ENCODE measurements at places on chromosomes 5 and 9. TPM values are rescaled to one million over a fixed set of nuclear protein-coding genes. Genes with fewer than 3 reads are reported as not detected.

GRCh38 chr5:141814064-141814964, 63.9 kb downstream of the PCDH1 start:
- no peaks in the 10 kb centered on the region for H3K36me3 ChIP-seq
- no peaks in the 10 kb centered on the region for H3K4me1 ChIP-seq
- peak; percentile 48 for DNase-seq
- H3K4me3 ChIP-seq, result no peak overlapping the region

DNA sequence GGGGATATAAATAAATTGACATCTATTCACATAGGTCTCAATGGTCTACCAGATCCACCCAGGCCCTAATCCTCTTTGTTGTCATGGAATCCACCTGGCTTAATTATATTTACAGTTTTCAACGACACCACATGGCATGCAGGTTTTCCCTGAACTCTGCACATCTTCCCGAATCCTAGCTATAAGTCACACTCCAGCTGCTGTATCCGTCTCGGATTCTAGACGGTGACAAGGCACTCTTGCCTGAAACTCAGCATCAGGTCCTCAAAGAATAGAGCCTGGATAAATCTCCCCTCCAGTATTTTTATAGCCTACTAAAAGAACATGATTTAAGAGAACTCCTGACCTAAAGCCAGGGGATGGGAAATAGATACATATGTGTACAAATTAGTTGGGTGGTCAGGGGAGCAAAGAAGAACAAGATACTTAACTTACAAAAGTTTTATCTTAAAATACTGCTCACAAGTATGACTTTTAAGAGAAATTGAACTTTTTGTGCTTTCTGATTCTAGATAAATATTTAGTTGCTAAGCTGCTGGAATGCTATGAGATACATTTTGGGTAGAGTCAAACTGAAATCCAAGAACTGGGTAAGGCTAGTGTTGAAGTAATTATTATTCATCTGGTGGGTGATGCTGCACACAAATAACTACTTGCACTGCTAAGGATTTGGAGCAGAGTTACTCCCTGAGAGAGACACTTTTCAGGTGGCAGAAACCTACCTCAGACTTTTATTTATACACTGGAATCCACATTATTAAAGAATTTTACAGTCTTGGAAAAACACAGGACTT, 187.3 kb downstream of the EFNA5 start:
- no peak for DNase-seq
- H3K4me1 ChIP-seq, result no peaks in the 10 kb centered on the region
- no peaks in the 10 kb centered on the region for H3K36me3 ChIP-seq
- no peaks in the 10 kb centered on the region for H3K27me3 ChIP-seq
- H3K4me3 ChIP-seq, result no peak overlapping the region
- H3K27ac ChIP-seq, result no peak overlapping the region

- no peaks in the 10 kb centered on the region for H3K27me3 ChIP-seq
- H3K27ac ChIP-seq, result peak overlapping the region; percentile 37
- H3K4me1 ChIP-seq, result no peaks in the 10 kb centered on the region
- no peak for DNase-seq
Measured at GRCh38 chr5:78765756-78766411, 117.3 kb upstream of the LHFPL2 start.

DNA sequence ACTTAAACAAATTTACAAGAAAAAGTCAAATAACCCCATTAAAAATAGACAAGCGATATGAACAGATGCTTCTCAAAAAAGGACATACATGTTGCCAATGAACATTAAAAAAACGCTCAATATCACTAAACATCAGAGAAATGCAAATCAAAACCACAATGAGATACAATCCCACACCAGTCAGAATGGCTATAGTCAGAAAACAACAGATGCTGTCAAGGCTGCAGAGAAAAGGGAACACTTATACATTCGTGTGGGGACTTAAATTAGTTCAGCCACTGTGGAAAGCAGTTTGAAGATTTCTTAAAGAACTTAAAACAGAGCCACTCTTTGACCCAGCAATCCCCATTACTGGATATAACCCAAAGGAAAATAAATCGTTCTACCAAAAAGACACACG, 10.8 kb downstream of the OR13F1 start:
- H3K27me3 ChIP-seq, result no peaks in the 10 kb centered on the region
- DNase-seq, result no peak
- no peaks in the 10 kb centered on the region for H3K36me3 ChIP-seq
- no peak overlapping the region for H3K4me3 ChIP-seq
- no peaks in the 10 kb centered on the region for H3K4me1 ChIP-seq
- H3K27ac ChIP-seq, result no peak overlapping the region

- H3K27me3 ChIP-seq, result no peaks in the 10 kb centered on the region
- H3K27ac ChIP-seq, result no peak overlapping the region
Measured at GRCh38 chr5:14173377-14174229, 30.5 kb downstream of the TRIO start.

DNA sequence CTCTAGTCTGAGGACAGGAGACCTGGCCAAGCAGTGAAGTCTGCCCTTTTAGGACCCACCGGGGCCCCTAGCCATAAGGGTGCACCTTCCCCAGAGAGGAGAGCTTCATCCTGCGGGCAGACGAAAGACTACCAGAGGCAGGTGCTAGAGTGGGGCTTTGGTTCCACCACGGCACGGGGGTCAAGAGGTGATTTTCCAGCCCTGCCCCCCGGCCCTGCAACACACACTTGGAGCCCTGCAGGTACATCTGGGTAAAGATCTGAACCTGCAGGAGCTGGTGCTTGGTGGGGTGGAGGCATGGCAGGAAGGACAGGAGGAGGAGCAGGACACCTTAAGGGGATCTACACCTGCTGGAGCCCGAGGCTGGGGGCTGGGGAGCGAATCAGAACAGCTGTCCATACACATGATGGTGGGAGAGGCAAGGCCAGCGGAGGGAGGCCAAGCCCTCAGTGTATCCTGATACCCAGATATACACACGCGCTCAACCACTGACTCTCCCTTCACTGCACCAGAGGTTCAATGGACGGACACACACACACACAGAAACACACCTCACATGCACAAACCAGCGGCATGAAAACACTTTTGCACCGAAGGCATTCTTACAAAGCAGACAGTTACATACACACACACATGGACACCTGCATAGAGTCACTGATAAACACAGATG, 98.4 kb upstream of the MVB12B start:
- DNase-seq, result no peak
- H3K4me1 ChIP-seq, result no peaks in the 10 kb centered on the region
- no peak overlapping the region for H3K4me3 ChIP-seq
- H3K36me3 ChIP-seq, result no peaks in the 10 kb centered on the region

DNA sequence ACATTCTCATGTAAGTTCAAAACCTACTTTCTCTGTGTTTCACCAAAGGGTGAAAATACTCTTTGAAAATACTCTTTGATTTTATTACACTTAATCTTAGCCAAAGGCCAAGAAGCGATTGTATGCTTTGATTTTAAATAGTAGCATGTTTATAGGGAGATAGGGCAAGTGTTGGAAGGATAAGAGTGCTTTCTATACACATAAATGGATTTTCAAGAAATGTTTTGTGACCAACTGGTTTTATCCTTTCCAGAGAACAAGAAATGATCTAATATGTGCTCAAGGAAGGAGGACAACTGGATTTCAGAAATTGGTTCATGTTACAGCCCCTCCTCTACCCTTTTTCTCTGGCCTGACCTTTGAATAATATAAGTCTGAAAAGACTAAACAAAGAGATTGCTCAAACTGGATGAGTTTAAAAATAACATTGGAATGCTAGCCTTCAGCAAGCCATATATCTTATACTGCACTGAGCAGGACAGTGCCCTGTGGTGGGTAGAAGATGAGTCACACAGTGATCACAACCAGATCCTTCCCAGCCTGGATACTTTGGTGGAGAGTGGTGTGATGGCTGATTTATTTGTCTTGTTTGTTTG, 13.1 kb downstream of the PALM2AKAP2 start:
- no peaks in the 10 kb centered on the region for H3K27me3 ChIP-seq
- peaks cover 3% of the 10 kb centered on the region for H3K4me1 ChIP-seq
- peak overlapping the region; percentile 91 for H3K27ac ChIP-seq
- no peak for DNase-seq
- no peak overlapping the region for H3K4me3 ChIP-seq
- no peaks in the 10 kb centered on the region for H3K36me3 ChIP-seq

DNA sequence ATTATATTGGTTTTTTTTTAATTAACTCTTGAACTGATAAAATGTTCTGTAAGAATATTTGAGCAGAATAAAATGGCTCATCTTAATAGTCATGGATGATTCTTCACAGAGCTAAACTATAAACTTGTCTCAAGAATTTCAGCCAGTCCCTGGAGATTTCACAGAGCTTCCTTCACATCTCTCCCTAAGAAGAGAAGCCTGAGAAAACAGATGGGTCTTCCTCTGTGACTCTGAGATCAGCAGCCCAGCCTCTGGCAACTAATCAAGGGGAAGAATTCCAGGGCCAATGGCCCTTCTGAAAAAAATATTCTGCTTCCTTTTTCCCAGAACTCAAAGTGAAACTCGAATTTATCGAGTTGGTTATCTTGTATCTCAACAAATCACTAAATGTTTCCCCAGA, 122.2 kb upstream of the ITGA1 start:
- H3K4me3 ChIP-seq, result no peak overlapping the region
- DNase-seq, result peak; percentile 21
- H3K4me1 ChIP-seq, result no peaks in the 10 kb centered on the region
- H3K27me3 ChIP-seq, result no peaks in the 10 kb centered on the region
- H3K36me3 ChIP-seq, result no peaks in the 10 kb centered on the region
- H3K27ac ChIP-seq, result peak overlapping the region; percentile 36

DNA sequence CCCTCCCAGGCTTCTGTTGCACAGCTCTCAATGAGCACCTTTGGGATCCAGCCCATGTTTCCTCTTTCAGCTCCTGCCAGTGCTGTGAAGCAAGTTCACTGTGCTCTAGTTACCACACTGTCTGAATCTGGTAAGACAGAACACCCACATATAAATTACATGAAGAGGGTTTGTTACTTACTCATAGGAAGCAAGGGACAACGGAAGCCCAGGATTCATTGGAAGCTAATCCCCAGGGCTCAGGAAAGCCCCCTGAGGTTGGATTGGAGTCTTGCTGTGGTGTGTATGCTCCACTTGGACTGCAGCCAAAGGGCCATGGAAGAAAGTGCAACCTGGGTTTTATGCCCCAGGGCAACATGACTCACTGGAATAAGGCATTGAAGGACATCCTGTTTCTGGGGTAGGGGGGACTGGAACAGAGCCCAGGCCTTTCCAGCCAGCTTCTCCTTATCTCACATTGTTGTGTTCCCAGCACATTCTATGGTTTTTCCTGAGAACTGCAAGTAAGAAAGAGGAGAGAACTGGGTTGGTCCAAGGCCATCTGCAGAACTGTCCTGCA, 15.6 kb upstream of the CLK4 start:
- H3K4me1 ChIP-seq, result no peaks in the 10 kb centered on the region
- H3K27ac ChIP-seq, result no peak overlapping the region
- no peak for DNase-seq
- H3K27me3 ChIP-seq, result no peaks in the 10 kb centered on the region
- H3K4me3 ChIP-seq, result no peak overlapping the region
- H3K36me3 ChIP-seq, result no peaks in the 10 kb centered on the region

DNA sequence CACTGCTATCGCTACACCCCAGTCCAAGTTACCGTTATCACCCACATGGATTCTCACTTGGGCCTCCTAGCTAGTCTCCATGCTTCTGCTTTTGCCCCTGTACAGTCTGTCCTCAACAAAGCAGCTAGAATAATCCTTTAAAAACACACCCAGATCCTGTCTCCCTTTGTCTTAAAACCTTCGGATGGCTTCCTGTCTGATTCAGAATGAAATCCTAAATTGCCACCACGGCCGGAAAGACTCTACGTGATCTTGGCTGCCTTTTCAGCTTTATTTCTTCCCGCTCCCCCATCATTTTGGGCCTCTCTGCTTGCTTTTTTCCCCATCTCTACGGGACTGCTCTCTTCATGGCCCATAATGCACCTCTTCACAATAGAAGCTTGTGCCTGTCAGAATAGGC, 33.4 kb downstream of the GDNF start:
- no peaks in the 10 kb centered on the region for H3K27me3 ChIP-seq
- H3K27ac ChIP-seq, result no peak overlapping the region
- no peak for DNase-seq
- H3K36me3 ChIP-seq, result no peaks in the 10 kb centered on the region
- H3K4me3 ChIP-seq, result no peak overlapping the region
- H3K4me1 ChIP-seq, result no peaks in the 10 kb centered on the region

DNA sequence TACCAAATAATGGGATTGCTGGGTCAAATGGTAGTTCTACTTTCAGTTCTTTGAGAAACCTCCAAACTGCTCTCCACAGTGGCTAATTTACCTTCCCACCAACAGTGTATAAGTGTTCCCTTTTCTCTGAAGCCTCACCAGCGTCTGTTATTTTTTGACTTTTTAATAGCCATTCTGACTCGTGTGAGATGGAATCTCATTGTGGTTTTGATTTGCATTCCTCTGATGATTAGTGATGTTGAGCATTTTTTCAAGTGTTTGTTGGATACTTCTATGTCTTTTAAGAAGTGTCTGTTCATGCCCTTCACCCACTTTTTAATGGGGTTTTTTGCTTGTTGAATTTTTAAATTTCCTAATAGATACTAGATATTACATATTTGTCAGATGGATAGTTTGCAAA, 28.4 kb upstream of the SUSD1 start:
- H3K4me1 ChIP-seq, result no peaks in the 10 kb centered on the region
- DNase-seq, result no peak
- H3K36me3 ChIP-seq, result no peaks in the 10 kb centered on the region
- H3K27ac ChIP-seq, result no peak overlapping the region
- no peak overlapping the region for H3K4me3 ChIP-seq
- no peaks in the 10 kb centered on the region for H3K27me3 ChIP-seq

GRCh38 chr9:131429121-131430012, 35.5 kb downstream of the PRRC2B start:
- no peak overlapping the region for H3K27ac ChIP-seq
- H3K4me3 ChIP-seq, result no peak overlapping the region
- DNase-seq, result no peak
- H3K36me3 ChIP-seq, result no peaks in the 10 kb centered on the region

STKLD1 gene
- total RNA-seq, result 1.5 TPM

MLANA gene
- total RNA-seq, result not detected

CFAP77 gene
- not detected for total RNA-seq

CNTFR gene
- 6.6 TPM for total RNA-seq
